ENCODE measurements at places on chromosomes 12 and 14.
A peak's percentile ranks its signal among the peaks of the same experiment; 100 is the strongest.

GRCh38 chr12:87995581-87996178, 33.5 kb downstream of the C12orf50 start:
- peak; percentile 2 for DNase-seq

DNA sequence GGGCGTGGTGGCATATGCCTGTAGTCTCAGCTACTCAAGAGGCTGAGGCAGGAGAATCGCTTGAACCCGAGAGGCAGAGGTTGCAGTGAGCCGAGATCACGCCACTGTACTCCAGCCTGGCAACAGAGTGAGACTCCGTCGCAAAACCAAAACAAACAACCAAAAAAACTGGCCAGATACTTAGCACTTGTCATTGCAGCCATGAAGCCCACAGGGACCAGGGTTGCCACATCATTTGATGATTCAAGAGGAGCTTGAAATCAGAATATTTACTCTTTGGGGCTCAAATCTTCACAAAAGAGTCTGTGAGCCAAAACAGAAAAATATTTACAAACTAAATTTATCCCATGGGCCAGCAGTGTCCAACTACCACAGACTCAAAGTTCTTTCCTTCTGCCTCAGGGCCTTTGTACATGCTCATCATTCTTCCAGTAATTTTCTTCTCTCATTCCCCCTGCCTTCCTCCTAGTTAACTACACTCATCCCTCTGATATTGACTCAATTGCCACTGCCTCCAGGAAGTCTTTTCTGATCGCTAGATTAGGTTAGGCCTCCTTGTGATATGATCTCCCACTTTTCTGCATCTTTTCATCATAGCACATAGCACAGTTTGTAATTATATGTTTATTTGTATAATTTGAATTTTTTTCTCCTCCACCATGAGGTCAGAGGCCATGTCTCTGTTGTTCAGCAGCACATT, 130.8 kb upstream of the PLEKHG7 start:
- DNase-seq, result no peak

GRCh38 chr12:86006727-86007126, 132.6 kb downstream of the NTS start:
- no peak for DNase-seq

DNA sequence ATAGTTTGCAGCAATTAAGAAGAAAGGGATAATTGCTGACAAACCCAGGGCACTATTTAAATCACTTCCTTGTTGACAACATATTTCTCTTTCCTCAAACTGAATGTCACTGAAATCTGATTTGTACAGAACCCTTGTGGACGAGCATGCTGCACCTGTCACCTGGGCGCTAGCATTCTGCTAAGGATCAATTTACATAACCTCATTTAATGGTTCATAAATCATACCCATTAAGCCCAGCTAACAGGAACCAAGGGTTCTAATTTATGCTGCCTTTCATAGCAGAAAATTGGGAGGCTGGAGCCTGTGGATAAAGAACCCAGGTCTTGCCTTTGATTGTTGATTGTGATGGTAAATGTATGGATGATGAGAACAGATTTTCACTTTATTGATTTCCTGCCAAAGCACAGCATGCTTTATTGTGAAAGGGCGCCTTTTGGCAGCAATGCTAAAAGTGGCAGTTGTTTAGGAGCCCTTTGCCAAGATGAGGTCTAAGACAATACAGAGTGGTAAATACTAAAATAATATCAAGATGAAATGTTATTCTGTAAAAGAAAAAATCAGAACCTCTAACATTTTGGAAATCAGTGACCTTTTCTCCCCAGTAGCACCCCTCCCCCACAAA, 95.4 kb downstream of the NKX2-1 start:
- DNase-seq, result no peak

GRCh38 chr12:69330475-69331473, 17.4 kb upstream of the LYZ start:
- DNase-seq, result peak; percentile 42

DNA sequence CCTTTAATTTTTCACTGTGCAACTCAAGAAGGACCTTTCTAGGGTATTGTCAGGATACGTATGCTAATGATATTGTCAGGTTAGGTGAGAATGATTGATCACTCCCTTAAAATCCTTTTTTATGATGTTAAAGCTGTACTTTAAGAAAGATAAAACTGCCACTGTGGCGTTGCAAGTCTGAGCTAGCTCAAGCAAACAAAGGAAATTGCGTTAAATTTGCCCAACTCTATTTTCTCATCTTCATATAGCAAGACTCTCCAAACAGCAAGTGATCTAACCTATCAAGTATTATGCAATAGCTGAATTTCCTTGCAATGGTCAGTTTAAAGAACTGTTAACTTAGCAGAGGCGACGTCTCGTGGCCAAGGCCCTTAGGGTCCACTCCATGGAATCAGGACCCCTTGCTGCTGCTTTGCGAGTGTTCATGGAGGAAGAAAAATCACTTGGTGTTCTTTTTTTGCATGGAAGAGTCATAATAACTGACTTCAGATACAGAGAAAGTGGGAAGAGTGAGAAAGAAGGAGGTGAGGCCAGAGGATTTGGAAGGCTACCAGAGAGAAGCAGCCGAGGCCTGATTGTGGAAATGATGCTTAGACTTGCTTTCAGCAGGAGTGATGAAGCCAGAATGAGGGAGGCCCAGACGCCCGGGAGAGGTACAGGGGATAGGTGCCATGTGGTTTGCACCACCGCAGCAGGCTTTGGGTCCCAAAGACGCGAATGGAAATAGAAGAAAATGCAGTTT, 2.5 kb downstream of the TRAF3 start:
- no peak for DNase-seq

DNA sequence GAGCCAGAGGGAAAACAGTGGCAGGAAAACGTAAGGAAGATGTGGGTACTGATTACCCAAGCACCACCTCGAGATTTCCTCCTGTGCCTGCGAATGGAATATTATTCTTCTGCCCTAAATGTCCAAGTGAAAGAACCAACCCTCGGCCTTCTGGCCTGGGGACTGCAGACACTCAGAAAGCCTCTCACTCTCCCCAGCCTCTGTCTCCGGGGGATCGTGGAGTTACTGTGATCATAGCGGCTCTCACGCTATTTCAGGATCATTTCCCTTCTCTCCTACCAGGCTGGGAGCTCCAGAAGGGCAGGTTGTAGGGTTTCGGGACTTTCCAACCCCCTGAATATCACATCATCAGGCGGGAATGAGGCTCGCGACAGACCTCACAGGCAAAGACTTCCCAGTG, 68.9 kb downstream of the KDM2B start:
- no peak for DNase-seq

GRCh38 chr12:128269181-128269591, 2.2 kb downstream of the TMEM132C start:
- DNase-seq, result no peak

DNA sequence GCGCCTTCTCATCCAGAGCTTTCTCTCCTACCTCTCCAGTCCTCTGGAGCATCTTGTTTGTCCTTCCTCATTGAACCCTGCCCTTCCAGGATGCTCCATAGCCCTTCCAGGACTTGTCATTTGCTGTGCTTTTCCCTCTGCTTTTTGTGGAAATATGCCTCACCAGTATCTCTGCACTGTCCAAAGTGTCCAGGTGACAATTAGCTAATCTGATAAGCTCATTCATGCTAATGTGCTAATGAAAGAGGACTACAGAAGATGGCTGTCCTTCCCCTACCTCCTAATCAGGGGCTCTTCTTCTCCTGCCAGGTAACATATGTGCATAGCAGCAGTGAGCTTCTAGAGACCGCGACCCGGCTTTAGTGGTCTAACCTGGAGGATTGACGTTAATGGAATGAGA, 58.4 kb upstream of the OTX2 start:
- no peak for DNase-seq

DNA sequence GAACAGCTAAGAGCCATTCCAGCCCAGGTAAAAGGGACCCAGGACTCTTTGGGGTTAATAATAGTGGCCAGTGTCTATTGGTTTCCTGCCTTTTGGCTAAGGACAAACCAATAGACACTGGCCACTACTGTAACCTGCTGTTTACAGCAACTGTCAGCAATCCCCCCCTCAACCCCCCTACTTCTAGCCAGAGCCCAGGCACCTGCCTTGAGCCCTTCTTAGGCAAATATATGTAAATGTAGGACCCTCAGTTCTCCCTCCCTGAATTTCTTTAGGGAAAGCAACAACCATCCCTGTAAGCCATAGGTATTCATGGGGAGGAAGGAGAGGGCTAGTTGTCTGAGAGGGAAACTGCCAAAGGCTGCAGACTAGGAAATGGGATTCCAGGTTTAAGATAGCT, 22.3 kb downstream of the HOXC4 start:
- no peak for DNase-seq

DNA sequence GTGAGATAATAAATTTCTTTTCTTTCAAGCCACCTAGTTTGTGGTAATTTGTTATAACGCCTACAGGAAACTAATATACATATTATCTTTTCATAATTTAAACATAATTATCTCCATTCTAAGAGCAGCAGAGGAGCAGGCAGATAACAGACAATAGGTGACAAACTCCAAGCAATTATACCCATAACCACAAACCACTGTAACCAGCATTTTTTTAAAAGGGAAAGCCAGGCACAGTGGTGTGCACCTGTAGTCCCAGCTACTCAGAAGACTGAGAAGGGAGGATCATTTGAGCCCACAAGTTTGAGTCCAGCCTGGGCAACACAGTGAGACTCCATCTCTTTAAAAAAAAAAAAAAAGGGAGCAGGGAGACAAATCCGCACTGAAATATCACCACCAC, 54.9 kb downstream of the ATF7 start:
- no peak for DNase-seq

GRCh38 chr12:111408686-111409402, 3.1 kb downstream of the SH2B3 start:
- DNase-seq, result no peak

GRCh38 chr14:51165415-51165814, 70.5 kb upstream of the TRIM9 start:
- no peak for DNase-seq

DNA sequence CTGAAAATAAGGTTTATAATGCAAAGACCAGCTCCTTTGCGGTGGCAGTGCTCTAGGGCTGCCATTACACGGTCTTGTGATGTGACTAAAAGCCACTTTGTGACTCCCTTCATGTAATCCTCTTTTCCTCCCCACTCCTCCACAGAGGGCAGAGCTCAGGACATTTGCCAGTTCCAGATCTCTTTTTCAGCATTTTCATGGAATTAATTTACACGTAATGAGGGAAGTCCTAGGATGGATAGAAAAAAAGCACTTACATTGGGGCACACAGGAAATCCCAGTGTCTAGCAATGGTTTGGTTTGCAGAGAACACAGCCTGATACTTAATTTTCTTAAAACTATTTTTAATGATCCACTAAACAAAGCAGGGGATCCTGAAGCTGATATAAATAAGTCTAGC, 17.5 kb upstream of the ATF1 start:
- DNase-seq, result no peak

DNA sequence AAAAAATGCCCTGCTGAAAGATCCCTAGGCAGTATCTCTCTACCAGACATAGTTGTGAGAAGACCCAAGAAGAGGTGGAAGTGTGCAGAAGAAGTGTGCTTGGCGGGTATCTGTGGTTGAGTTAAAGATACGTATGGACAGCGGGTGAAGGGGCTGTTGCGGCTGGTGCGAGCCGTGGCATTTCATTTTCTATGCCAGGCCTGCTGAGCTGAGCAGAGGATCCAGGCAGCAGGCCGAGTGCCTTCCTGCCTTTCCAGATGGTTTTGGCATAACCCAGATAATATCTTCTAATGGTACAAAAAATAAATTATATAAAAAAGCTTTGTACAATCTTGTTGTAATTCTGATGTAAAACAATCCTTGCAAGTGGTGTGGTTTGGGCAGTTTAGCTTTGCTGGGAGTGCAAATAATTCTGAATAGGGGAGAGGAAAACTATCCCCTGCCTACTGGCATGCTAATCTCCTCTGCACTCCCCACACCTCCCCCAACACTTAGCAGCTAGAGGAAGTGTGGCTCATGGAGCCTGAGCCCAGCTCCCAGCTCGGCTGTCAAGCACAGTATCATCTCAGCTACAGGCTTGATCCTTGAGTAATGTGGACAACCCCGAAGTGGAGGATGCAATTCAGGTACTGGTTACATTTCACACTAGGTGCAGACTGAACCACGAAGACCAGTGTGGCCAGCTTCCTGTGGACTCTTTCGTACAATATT, 168.9 kb downstream of the VRK1 start:
- DNase-seq, result no peak

- DNase-seq, result no peak
Observed at GRCh38 chr12:123101526-123101925, 49.4 kb downstream of the PITPNM2 start.
